Retinal pigment epithelial cell (primary cell): ENCODE measurements at places on chromosomes 4 and X.

GRCh38 chrX:110086162-110086915 is 83.4 kb downstream of the TMEM164 start:
- DNase-seq: no peak

DNA sequence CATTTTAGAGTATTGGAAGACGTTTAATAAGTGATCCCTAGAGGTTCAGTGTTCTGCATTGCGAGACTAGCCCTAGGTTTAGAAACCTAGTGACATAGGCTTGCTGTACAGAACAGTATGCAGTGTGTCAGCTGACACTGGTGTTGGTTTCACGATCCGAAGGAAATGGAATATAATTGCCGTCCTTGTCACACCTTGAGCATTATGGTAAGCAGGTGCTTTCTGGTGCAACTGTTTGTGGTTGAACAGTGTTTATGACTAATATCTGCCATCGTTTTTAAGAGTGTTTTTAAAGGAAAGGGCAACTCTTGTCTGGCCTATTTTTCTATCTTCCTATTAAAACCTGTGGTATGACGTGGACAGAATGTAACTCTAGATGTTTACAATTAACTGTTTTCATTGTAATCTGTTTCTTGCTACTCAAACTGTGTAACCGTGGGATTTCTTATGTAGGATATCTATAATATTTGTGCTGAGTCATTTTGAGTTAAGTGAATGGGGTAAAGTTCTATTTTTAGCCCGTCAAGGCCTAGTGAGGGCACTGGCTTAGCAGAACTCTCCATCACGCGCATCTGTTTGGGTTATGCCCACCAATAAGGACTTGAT is 53.8 kb upstream of the TBC1D14 start:
- peak; percentile 85 for DNase-seq

DNA sequence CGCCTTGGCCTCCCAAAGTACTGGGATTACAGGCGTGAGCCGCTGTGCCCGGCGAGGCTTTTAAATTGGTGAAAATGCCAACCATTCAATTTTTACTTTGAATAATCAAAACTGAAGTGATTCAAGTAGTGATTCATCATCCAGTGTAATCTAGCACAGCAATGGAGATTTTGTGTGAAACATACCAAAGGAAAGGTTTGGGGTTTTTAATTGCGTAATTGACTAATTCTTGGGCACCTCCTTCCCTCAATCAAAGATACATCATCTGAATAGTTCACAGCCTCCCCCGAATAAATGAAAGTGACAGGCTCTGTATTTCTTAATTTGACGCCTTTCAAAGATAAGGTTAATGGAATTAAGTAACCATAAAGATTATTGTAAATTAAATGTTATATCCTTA is 69.0 kb downstream of the DMD start:
- no peak for DNase-seq

GRCh38 chr4:100289946-100290345 is 99.7 kb upstream of the DDIT4L start:
- no peak for DNase-seq

DNA sequence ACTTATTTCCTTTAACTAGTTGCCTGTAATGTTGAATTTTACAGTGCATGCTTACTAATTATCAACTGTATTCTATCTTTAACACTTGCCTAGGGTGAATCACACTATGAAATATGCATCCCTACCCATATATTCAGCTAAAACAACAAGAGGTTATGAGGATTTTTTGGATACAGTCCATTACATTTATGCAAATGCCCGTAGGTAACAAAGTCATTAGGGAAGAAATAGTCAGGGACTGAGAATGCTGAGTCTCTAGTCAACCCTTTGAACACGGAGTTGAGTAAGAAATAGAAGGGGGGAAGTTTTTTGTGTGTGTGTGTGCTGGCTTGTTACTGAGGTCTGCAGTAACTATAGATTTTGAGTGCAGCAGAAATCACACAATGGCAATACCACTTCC is 26.1 kb upstream of the CBLL2 start:
- peak; percentile 11 for DNase-seq

DNA sequence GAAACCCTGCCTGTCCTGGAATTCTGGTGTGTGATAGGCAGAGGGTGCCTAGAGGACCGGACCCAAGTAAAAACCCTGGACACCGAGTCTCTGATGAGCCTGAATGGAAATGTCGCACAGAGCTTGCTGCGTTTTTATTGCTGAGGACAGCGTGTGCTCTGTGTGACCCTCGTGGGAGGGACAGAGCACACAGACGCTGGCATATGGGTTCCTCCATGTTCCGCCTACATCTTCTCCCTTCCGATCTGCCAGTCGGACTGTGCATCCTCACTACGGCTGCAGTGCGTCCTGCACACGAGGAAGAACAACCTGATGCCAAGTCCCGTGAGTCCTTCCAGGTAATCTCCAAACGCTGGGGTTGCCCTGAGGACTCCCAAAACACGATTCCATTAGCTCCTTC is 68.3 kb downstream of the AFAP1 start:
- no peak for DNase-seq
